ENCODE measurements at places on chromosomes 3 and 15. TPM values are rescaled to one million over a fixed set of nuclear protein-coding genes. Genes with fewer than 3 reads are reported as not detected.

The SAMMSON gene
- 0.27 TPM for total RNA-seq

The ACOX2 gene
- 31.2 TPM for total RNA-seq

- no peak for DNase-seq
Observed at GRCh38 chr3:63976161-63976871, 47.0 kb downstream of the PSMD6 start.

GRCh38 chr3:8520816-8521403, 19.3 kb downstream of the LMCD1 start:
- no peak for DNase-seq

The STAG1 gene
- 24.0 TPM for total RNA-seq

The SELENOT gene
- total RNA-seq, result 75.8 TPM

- peak; percentile 86 for DNase-seq
Observed at GRCh38 chr3:136343873-136344555, 93.9 kb downstream of the PCCB start.

The KLHL40 gene
- total RNA-seq, result 0.57 TPM

The FMN1 gene
- 2.2 TPM for total RNA-seq

DNA sequence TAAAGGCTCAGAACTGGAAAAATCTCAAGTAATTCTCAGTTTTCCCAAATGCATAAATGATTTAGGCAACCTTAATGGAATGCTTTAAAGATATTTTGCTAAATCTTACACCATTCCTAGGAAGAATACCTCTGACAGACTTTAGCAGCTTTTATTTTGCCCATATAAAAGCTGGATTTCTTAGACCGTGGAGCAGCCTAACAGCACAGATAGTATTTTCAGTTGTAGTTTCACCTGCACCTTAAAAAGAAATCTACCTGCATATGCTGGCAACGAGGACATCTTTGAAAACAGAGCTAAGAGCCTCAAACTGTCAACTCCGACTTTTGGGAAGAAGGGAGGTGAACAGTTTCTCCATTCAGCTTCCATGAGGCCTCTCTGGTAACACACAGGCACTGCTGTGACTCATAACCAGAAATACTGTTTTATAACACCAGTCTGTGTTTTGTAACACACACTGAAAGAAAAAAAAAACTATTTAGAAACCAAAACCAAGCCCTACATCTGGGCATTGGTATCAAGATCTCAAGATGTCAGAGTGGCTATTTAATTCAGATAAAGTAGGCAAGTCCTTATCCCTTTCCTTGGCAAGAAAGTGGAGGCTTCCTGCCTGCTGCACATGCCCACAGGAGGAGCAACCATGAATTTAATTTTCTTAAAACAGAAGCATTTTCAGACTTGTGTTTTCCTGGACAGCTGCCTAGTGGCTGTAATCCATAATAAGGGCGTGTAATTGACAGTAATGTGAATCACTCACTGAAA, 181.5 kb upstream of the ICE2 start:
- DNase-seq, result no peak

DNA sequence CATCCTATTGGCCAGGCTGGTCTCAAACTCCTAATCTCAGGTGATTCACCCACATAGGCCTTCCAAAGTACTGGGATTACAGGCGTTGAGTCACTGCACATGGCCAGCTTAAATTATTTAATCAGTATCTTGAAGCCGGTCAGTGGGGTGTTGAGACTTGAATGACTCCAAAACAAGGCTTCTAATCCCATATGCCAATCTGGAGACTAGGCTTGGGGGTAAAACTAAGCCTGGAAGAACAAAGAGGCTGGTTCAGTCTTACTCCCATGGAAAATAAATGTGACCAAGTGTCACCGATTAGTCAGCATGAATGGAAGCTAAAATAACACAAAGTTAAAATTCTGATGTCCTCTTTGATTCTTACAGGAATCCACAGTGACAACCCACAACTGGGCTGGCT, 509.1 kb downstream of the FOXP1 start:
- DNase-seq, result no peak

The CALML4 gene
- total RNA-seq, result 1.6 TPM

- DNase-seq, result no peak
Observed at GRCh38 chr3:88031642-88032077, 27.1 kb downstream of the CGGBP1 start.

GRCh38 chr3:155741101-155741500, 3.8 kb downstream of the PLCH1 start:
- no peak for DNase-seq

- no peak for DNase-seq
Observed at GRCh38 chr15:27361438-27361837, 390.5 kb downstream of the GABRG3 start.

DNA sequence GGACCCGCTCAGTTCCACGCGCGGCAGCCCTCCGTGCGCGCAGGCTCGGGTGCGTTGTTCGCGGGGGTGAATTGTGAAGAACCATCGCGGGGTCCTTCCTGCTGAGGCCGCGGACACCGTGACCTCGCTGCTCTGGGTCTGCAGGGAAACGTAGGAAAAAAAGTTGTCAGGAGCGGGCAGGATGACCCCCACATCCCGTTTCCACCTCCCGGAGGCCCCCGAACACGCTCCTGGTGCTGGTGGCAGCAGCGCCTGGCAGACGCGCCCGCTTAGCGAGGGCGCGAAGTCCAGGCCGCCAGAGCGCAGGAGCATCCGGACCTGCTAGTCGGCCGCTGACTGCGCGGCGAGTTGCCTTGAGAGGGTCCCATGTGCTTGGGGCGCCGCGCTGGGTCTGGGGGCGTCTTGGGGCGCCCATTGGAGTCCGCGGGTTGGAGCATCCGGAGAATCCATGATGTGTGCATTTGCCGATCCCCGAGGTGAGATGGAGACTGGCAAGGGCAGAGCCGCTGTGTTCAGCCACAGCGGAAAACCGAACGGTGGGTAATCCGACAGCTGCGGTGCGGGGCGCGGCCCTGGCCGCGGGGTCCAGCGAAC, 520 bp downstream of the GREM1 start:
- DNase-seq, result no peak

DNA sequence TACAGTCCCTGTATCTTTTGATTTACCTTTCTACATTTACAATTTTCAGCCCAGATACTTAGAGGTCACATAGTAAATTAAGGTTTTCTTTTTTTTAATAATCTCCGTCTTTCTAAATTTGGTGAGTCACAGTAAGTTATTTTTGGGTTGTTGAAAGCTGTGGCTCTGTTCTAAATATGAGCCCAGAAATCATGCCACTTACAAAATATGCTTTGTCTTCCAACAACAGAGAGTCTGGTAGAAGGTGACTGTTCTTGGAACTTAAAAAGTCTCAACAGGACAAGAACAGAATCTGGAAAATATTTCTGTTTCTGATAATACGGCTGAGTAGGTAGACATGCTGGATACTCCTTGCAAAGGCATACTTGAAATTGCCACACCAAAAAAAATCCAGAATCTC, 16.0 kb downstream of the GOLGA8S start:
- DNase-seq, result no peak
